ENCODE measurements at places on chromosomes 16 and 17.

DNA sequence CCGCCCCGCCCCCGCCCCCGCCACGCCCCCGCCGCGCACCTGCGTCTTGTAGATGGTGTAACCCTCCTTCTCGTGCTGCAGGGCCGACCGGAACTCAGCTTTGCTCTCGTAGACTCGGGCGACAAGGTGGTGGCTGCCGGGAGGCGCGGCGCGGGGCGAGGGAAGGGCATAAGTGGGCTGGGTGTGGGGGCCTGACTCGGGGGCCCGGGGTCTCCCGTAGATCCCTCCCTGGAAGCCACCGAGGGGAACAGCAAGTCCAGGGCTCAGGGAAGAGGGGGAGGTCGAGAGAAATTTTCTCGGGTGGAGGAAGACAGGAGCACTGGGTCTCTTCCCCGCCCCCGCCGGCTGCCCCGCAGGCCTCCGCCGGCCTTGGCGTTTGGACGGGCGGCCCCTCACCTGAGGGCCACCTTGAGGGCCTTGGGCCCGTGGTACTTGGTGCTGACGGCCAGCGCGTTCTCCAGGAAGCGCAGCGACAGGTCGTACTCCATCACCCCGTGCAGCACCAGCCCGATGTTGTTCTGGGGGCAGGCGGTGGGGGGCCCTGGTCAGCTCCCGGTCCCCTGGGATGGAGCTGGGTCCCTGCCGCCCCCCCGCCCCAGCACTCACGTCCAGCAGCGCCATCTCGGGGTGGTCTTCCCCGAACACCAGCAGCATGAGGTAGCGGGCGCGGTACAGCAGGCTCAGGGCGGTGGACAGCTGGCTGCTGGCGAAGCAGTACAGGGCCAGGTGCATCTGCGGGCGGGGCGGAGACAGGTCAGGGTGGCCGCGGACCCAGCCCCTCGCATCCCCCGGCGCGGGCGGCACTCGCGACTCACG, 19.4 kb downstream of the CLUH start:
- no peak for DNase-seq

DNA sequence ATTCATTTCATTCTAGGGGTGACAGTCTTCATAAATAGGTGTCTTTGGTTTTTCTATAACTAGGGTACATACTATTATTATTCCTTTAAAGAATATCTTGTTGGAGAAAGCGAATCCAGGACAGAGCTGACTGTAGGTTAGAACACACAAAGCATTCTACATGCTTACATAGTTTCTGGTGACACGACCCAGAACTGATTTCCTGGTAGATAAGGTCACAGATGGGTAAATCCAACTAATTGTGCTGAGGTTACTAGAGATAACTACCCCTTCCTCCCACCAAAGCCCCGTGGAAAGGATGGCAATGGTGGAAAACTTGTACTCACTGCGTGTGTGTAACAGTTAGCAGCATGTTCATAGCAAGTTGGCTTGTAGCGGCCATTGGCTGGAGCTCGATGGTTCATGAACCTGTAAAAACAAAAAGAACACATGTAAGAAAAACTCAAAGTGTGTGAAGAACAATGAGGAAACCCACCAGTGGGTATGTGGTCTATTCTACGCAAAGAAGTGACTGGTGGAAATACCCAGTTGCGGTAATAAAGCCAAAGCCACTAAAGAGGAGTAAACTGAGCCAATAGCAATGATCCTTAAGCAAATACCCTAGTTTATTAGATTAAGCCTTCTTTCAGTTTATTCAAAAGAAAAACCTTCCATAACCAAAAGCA, 7.7 kb downstream of the MMD start:
- DNase-seq = no peak

- no peak for DNase-seq
These were observed 51.7 kb downstream of the ARHGAP27 start for GRCh38 chr17:45380991-45381390.

- DNase-seq = no peak
These were observed 26.2 kb upstream of the IRF8 start for GRCh38 chr16:85872734-85873133.

DNA sequence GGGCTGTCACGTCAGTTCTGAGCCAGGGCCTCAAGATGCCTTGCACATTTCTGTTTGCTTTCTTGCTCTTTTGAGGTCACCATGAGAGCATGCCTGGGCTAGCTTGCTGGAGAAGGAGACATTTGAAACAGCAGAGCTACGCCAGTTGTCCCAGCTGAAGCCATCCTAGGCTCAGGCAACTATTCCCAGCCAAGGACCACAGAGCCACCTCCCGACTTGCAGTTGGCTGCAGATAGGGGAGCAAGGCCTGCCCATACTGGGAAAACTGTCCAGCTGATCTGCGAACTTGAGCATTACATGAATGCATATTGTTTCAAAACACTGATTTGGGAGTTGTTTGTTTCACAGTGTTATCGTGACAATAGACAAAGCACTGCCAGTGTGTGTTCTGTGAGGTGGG, 340.8 kb downstream of the XYLT1 start:
- DNase-seq = no peak

- DNase-seq = peak; percentile 60
These were observed 18.7 kb upstream of the BEAN1 start for GRCh38 chr16:66408163-66409048.

GRCh38 chr16:79740252-79740651, 139.7 kb upstream of the MAF start:
- no peak for DNase-seq

GRCh38 chr16:59573528-59574271, 839.6 kb upstream of the GOT2 start:
- no peak for DNase-seq

GRCh38 chr17:37506678-37507077, 17.0 kb downstream of the DUSP14 start:
- peak; percentile 23 for DNase-seq

DNA sequence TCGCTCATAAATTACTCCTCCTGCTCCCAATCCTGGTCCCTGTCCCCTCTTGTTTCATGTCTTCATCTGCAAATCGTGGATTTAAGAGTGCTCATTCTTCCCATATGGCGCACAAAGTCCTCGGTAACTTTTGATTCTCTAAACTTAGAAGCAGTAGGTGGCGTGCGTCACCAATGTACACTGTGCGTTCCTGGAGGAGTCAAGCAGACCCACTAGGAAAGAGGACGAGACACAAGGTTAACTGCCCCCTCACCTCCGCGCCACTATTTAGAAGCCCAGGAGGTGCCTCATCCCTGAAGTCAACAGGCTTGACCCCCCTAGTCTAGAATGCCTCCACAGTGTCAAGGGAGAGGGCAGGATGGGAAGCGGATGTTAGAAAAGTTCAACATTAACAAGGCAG, 2.9 kb downstream of the SLC13A5 start:
- DNase-seq = no peak

DNA sequence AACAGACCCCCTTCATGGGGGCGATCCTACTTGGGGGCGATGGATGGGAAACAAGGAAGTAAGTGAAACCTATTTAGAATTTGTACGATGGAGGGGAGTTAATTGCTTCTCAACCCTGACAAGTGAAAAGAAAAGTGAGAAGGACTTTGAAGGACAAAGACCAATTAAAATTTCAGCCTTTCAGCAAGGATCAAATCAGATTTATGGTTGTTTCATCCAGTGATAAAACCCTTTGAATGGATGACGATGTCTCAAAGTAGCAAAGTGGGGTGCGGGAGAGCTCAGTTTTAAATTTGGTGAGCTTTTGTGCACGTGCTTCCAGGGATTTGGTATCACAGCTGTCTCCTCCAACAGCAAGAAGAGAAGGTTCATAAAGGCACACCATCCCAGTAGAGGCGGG, 51.7 kb downstream of the CMIP start:
- no peak for DNase-seq

DNA sequence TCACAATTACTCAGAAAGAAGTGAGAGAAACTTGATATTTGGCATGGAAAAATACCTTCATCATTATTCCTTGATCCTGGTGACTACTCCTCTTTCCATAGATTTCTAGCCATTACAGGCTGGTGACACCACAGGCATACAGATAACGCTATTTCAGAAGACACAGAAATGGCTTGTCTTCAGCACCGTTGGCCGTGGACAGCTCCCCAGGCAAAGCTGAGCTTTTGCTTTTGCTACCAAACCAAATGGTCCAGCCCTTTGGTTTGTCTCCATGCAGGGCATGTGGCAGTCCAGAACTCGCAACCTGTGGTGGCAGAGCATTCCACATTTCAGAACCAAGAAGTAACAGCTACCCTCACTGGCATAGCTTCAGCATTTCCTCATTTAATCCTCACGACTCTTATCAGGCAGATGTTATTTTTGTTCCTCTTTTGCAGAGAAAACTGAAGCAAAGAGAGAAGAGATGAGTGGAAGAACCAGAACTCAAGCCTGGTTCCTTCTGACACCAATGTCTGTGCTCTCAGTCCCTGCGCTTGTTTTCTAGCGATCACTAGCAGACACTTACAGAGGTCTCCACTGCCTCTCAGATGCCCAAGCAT, 55.5 kb downstream of the HS3ST4 start:
- no peak for DNase-seq
